ENCODE measurements at places on chromosomes 5 and 9. TPM values are rescaled to one million over a fixed set of nuclear protein-coding genes. Genes with fewer than 3 reads are reported as not detected.

The SPINK14 gene
- polyA plus RNA-seq = not detected

The FGF10 gene
- not detected for polyA plus RNA-seq

The IARS1 gene
- 69.4 TPM for polyA plus RNA-seq

The EDIL3 gene
- polyA plus RNA-seq = 0.02 TPM

The CCL21 gene
- not detected for polyA plus RNA-seq

The SPATA31C1 gene
- not detected for polyA plus RNA-seq

The SHISAL2B gene
- polyA plus RNA-seq = not detected

The IFNA2 gene
- polyA plus RNA-seq = not detected

The CARTPT gene
- polyA plus RNA-seq = not detected

The ADGRD2 gene
- 0.11 TPM for polyA plus RNA-seq

The DIPK1B gene
- polyA plus RNA-seq = 0.19 TPM

The PPIP5K2 gene
- polyA plus RNA-seq = 5.9 TPM

The TAL2 gene
- not detected for polyA plus RNA-seq

The CCDC192 gene
- polyA plus RNA-seq = not detected

The CCDC152 gene
- 1.8 TPM for polyA plus RNA-seq

The EFNA5 gene
- polyA plus RNA-seq = 2.7 TPM

The CDK9 gene
- polyA plus RNA-seq = 52.9 TPM

The CDC23 gene
- 15.0 TPM for polyA plus RNA-seq

The TMED7 gene
- polyA plus RNA-seq = 34.6 TPM

The WWC1 gene
- polyA plus RNA-seq = 18.1 TPM

The ZDHHC11 gene
- polyA plus RNA-seq = 0.62 TPM

The FRRS1L gene
- polyA plus RNA-seq = 0.01 TPM

The RMRP gene
- 2.0 TPM for polyA plus RNA-seq

The COL23A1 gene
- 0.03 TPM for polyA plus RNA-seq

The SLC24A2 gene
- not detected for polyA plus RNA-seq

The FBN2 gene
- 9.4 TPM for polyA plus RNA-seq

The EPB41L4B gene
- 3.7 TPM for polyA plus RNA-seq

The FOXD4 gene
- 0.16 TPM for polyA plus RNA-seq

The FCN1 gene
- not detected for polyA plus RNA-seq

The DMGDH gene
- 0.29 TPM for polyA plus RNA-seq

The NIPAL4 gene
- 8.6 TPM for polyA plus RNA-seq

The GRM6 gene
- polyA plus RNA-seq = not detected

The GLDC gene
- polyA plus RNA-seq = 0.95 TPM

The TMEM8B gene
- polyA plus RNA-seq = 2.7 TPM

The SLC6A19 gene
- polyA plus RNA-seq = not detected

The SPATA31E1 gene
- polyA plus RNA-seq = not detected

The TAF9 gene
- 89.8 TPM for polyA plus RNA-seq

The TNC gene
- polyA plus RNA-seq = 15.6 TPM

The ZNF608 gene
- 0.66 TPM for polyA plus RNA-seq

The GABRA1 gene
- not detected for polyA plus RNA-seq

The SLC46A2 gene
- not detected for polyA plus RNA-seq

The ZNF462 gene
- polyA plus RNA-seq = 1.6 TPM

The CCDC187 gene
- 0.03 TPM for polyA plus RNA-seq

Data from foreskin keratinocyte (primary cell).